ENCODE measurements at places on chromosomes 2 and 18.

- no peaks in the 10 kb centered on the region for H3K36me3 ChIP-seq
- H3K4me3 ChIP-seq: no peak overlapping the region
- H3K27me3 ChIP-seq: no peaks in the 10 kb centered on the region
- H3K4me1 ChIP-seq: no peaks in the 10 kb centered on the region
Measured at GRCh38 chr2:241309684-241310117, 5.8 kb downstream of the HDLBP start.

GRCh38 chr2:67930156-67930555 lies 132.6 kb downstream of the C1D start:
- no peaks in the 10 kb centered on the region for H3K36me3 ChIP-seq
- no peak overlapping the region for H3K27ac ChIP-seq
- no peaks in the 10 kb centered on the region for H3K27me3 ChIP-seq
- no peak for DNase-seq

- H3K4me3 ChIP-seq: no peak overlapping the region
- no peaks in the 10 kb centered on the region for H3K27me3 ChIP-seq
- no peaks in the 10 kb centered on the region for H3K4me1 ChIP-seq
Measured at GRCh38 chr2:21317131-21317530, 193.4 kb downstream of the TDRD15 start.

GRCh38 chr2:23386339-23387220 lies 1.6 kb downstream of the KLHL29 start:
- H3K27me3 ChIP-seq: no peaks in the 10 kb centered on the region
- DNase-seq: no peak
- H3K4me1 ChIP-seq: no peaks in the 10 kb centered on the region
- peak overlapping the region; percentile 79 for H3K4me3 ChIP-seq

DNA sequence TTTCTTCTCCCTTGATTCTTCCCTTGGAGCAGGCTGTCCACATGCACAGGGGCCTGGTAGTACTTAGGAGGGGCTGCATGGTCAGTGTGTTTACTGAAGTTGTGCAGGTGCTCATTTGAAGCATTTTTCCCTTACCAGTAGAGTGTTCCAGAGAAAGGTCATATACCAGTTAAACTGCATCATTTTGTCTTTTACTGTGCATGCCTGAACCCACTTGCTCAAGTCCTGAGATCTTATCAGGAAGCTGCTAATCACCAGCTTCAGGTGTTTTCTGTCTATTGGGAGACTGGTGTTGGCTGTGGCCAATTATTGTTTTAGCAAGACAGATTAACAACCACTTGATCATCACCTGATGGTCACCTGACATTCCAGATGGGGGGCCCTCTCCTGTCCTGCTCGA lies 676.6 kb downstream of the DPP10 start:
- no peaks in the 10 kb centered on the region for H3K36me3 ChIP-seq
- H3K4me1 ChIP-seq: no peaks in the 10 kb centered on the region
- H3K27me3 ChIP-seq: no peaks in the 10 kb centered on the region
